ENCODE measurements at places on chromosomes 1 and 21. TPM values are rescaled to one million over a fixed set of nuclear protein-coding genes. Genes with fewer than 3 reads are reported as not detected.

GRCh38 chr1:81118550-81118949 lies 682.2 kb upstream of the ADGRL2 start:
- no peak for DNase-seq

DNA sequence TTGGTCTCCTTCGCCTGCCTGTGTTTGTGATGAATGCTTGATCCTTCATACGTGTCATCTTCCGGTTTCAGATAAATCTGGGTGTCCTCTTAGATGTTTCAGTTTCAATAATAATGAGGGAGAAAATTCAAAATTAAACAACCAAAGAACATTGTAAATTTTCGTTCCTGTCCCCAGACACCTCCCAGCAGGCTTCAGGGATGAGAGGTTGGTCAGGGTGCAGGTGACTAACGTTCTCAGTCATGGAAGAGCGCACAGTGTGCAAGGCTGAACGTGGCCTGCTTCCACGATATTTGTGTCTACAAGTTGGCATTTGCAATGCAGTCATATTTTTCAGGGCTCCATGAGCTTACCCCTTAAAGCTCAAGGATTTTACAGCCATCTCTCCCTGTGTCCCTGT lies 147.1 kb upstream of the ARHGEF16 start:
- DNase-seq, result no peak

- DNase-seq, result peak; percentile 63
These were observed 18.4 kb upstream of the COL6A2 start for GRCh38 chr21:46079352-46080170.

GRCh38 chr1:7290971-7291970 lies 479.8 kb upstream of the VAMP3 start:
- DNase-seq, result no peak

GRCh38 chr21:29719521-29719920 lies 220.3 kb downstream of the GRIK1 start:
- no peak for DNase-seq

GRCh38 chr21:39161064-39161463 lies 22.2 kb downstream of the PSMG1 start:
- no peak for DNase-seq

DNA sequence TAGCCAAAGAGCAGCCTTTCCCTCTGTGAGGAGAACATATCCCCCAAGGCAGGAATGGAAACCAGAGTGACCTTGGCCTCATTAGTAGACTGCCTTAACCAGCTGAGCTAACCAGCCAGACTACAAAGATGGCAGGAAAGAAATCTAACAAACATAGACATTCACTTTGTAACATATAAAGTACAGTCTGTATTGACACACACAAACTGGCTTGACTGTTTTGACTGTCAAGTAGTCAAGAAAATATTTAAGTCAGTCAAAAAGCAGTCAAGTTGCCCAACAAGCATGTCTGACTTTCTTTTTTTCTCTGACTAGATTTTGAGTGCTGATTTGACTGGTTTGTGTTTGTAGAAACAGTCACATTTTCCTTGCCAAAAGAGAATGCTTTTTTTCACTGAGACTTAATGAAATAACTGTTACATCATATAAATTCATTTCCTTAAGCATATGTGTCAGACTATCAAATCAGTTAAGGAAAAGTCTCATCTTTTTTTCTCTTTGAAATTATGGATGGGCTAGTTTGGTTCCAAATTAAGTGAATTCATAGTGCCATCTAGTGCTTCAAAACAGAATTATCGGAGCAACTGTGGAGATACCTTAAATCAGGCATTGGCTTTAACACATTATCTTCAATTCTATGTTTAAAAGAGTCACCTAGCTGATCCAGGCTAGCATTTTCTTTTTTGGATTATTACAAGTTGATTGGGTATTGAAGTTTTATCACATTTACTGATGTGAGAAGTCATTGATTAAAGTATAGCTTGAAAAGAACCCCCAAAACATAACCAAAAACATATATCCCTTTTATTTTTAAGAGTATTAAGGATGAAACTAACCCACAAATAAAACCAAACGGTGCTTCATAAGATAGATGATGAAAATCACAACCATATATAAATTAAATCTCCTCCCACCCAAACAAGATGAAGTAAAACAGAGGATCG lies 75.0 kb downstream of the ATP6V1G3 start:
- DNase-seq, result peak; percentile 56

The FHAD1 gene
- 0.68 TPM for polyA plus RNA-seq

The MSH4 gene
- polyA plus RNA-seq, result 0.19 TPM

The ANKRD65 gene
- 7.3 TPM for polyA plus RNA-seq

The TPTE gene
- polyA plus RNA-seq, result not detected

The SPATA6 gene
- 4.3 TPM for polyA plus RNA-seq

The ANKRD35 gene
- polyA plus RNA-seq, result 2.2 TPM
